Progenitor cell of endocrine pancreas (in vitro differentiated cells): ENCODE measurements at places on chromosomes 11 and 22. TPM values are rescaled to one million over a fixed set of nuclear protein-coding genes. Genes with fewer than 3 reads are reported as not detected.

DNA sequence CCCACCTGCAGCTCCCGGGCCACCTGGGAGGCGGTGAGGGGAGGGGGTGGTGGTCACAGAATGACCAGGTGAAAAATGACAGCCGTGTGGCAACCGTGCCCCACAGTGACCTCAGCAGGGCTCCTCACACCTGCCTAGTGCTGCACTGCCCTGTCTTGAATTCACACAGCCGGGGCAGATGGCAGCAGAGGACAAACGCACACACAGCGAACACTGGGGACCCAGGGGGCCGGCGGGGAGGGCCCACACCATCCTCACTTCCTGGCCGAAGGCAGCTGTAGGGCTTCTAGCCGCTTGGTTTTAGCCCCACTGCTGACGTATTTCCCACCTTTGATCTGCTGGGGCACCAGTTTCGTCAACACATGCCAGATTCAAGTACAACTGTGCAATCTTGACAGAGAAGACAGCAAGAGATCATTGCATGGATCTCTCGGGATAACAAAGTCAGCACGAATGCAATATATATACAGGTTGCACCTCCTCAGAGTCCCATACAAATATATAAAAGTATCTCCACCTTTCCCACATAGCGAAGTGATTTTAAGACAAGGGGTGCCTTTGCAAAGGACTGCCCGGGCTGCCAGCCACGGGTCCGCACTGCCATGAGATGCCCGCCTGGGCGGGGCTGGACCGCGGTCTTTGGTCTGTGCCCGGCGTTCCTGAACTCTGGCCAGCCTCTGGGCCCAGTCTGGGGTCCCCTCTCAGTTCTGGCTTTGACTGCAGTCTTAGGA lies 26.9 kb downstream of the TRMU start:
- no peaks in the 10 kb centered on the region for H3K27me3 ChIP-seq
- peak overlapping the region; percentile 46 for H3K27ac ChIP-seq
- H3K36me3 ChIP-seq, result peaks cover 11% of the 10 kb centered on the region
- no peak overlapping the region for H3K4me3 ChIP-seq
- peaks cover 3% of the 10 kb centered on the region for H3K4me1 ChIP-seq

GRCh38 chr22:42275970-42276369 lies 5.5 kb upstream of the TCF20 start:
- H3K4me1 ChIP-seq, result peaks cover 5% of the 10 kb centered on the region
- H3K4me3 ChIP-seq, result no peak overlapping the region
- H3K36me3 ChIP-seq, result peaks cover 5% of the 10 kb centered on the region
- peaks cover 19% of the 10 kb centered on the region for H3K27me3 ChIP-seq
- no peak overlapping the region for H3K27ac ChIP-seq

GRCh38 chr11:4544891-4545290 lies at the start of gene OR52M1:
Gene OR52M1, plus strand, starts transcription at chr11:4545191. Its CDS starts 0 bp downstream, at chr11:4545191.
- DNase-seq, result no peak
- H3K27me3 ChIP-seq, result peaks cover 12% of the 10 kb centered on the region

DNA sequence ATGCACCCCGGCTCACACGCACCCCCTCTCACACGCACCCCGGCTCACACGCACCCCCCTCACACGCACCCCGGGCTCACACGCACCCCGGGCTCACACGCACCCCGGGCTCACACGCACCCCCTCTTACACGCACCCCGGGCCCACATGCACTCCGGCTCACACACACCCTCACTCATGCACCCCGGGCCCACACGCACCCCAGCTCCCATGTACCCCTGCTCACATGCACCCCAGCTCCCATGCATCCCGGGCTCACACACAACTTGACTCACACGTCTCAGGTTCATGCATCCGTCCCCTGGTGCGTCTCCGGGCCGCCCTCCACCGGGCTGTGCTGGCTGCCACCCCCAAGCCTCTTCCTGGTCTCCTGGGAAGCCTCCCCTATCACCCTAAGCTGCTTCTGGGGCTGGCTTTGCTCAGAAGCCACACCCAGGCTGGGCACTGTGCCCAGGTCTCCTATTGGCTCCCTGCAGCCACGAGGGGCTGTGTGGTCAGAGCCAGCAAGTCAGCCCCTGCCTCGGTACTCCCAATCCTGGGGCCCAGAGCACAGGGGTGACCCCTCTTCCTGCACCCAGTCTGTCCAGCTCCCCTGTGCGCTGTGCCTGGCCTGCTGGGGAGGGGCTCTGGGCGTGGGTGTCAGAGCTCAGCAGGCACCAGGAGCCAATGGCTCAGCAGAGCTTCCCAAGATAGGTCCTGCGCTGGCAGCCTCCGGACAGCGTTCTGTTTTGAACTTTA lies 16.9 kb downstream of the TSPAN4 start:
- no peak overlapping the region for H3K4me3 ChIP-seq
- H3K4me1 ChIP-seq, result peaks cover 2% of the 10 kb centered on the region
- no peaks in the 10 kb centered on the region for H3K27me3 ChIP-seq
- H3K36me3 ChIP-seq, result no peaks in the 10 kb centered on the region
- H3K27ac ChIP-seq, result no peak overlapping the region

CREB3L1 gene
- 9.5 and 9.6 TPM in 2 replicates for total RNA-seq

MMP20 gene
- total RNA-seq, result not detected in 2 replicates

APOL6 gene
- 0.07 TPM in 2 replicates for total RNA-seq

NCAM1 gene
- 17.8 and 27.3 TPM in 2 replicates for total RNA-seq

LAYN gene
- total RNA-seq, result 4.5 and 5.1 TPM in 2 replicates

FAM83F gene
- total RNA-seq, result 19.8 and 21.3 TPM in 2 replicates

OR4D5 gene
- 0.53 TPM in 1 of 2 replicates, not detected in the other for total RNA-seq
